ENCODE measurements at places on chromosomes 2 and 18.

GRCh38 chr18:6495536-6495935 lies 80.8 kb upstream of the L3MBTL4 start:
- no peak for DNase-seq

DNA sequence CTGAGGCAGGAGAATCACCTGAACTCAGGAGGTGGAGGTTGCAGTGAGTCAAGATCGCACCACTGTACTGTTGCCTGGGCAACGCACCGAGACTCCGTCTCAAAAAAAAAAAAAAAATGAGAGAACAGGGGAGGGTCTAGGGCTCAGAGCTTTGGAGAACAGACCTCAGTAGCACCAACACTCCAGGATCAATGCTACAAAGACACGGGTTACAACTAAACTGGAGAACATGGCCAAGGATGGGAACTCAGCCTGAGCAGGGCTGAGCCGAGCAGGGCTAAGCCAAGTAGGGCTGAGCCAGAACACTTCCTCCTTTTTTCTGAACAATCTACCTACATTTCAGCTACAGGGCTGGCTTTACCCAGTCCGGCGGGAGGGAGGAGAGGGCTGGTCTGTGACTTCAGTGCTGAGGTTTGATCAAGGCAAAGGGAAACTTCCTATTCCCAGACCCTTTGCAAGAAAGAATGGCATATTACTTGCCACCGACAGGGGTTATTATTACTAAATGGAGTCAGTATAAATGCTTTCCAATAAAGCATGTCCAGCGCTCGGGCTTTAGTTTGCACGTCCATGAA lies 2.9 kb upstream of the CASP8 start:
- no peak for DNase-seq

- DNase-seq: peak; percentile 37
These were observed 14.4 kb upstream of the STAT4 start for GRCh38 chr2:191165176-191165643.

DNA sequence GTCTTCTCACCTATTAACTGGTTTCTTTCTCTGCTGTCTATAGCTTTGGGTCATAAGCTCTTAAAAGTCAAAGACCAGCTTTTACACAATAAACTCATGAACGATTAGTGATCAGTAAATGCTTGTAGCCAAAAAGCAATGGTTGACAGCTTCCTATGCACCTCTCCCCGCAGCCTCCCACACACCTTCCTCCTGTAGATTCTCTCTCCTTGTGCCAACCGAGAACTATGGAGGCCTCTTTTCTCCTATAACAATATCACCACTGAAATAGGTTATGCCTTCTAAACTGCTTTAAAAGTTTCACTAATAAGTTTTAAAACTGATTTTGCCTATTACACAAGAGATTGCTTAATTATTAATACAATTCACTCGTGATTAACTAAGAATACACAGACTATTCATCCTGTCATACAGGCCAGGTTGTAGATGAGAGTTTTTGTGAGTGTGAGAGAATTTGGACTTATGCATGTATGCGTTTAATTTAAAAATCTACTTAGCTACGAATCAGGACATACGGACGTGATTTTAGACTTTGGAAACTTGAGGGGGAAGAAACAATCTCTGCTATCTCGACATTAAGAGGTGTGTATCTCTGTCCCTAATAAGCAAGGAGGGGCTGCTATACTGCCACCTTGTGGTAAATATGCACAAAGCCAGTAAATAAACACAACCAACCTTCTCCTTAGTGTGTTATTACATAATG lies 229.1 kb upstream of the RBBP8 start:
- no peak for DNase-seq

DNA sequence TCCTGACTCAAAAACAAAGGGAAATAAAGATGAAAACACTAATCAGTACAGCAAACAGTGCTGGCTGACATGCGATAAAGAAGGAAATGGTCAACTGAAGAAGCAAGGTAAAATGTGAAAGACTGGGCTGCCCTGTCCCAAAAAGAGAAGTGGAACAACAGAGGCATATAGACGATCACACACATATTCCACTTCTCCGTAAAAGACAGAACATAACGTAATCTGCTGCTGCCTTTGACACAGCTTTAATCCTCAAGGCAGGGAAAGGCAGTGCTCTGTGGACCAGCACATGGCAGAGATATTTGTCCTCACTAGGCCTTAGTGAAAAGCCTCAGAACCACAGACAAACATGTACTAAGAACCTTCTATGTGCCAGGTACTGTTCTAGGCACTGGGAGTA lies 24.3 kb upstream of the REL start:
- no peak for DNase-seq

DNA sequence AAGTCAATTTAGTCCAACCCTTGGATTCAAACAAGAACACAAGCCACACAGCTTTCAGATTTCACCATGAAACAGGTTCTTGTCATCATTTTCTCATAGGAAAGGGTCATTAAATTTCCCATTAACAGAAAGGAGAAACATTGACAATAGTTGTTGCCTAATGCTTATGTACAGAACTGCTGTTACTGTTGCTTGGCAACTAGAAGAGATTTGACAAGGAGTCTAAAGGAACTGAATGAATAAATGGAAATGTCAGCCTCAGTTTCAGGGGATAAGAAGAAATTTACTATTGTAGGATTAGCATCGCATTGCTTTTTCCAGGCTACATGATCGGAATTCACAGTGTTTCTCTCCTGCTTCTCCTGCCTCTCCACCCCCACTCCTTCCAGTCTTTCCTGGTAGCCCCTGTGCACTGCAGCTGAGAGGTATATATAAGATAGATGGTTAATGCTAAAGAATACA lies 90.3 kb downstream of the SPATS2L start:
- DNase-seq: peak; percentile 41

- no peak for DNase-seq
These were observed 25.0 kb downstream of the REL start for GRCh38 chr2:60906395-60906794.

GRCh38 chr2:152046940-152047339 lies 51.9 kb downstream of the CACNB4 start:
- no peak for DNase-seq

DNA sequence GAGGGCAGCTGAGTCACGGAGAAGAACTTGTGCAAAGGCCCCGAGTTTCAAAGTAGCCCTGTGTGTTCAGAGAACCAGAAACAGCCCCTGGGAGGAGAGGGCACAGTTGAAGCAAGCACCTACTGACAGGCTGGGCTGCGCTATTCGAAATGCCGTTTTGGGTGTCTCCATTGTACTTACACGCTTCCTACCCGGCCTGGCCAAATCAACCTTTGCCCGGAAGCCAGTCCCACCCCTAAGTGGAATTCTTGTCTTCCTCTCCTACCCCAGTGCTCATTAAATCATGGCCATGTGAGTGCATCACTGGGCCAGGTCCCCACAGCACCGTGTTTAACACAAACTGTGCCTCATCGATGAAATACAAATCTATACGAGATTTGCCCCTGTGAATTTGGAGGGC lies 6.0 kb downstream of the DIPK1C start:
- DNase-seq: no peak

DNA sequence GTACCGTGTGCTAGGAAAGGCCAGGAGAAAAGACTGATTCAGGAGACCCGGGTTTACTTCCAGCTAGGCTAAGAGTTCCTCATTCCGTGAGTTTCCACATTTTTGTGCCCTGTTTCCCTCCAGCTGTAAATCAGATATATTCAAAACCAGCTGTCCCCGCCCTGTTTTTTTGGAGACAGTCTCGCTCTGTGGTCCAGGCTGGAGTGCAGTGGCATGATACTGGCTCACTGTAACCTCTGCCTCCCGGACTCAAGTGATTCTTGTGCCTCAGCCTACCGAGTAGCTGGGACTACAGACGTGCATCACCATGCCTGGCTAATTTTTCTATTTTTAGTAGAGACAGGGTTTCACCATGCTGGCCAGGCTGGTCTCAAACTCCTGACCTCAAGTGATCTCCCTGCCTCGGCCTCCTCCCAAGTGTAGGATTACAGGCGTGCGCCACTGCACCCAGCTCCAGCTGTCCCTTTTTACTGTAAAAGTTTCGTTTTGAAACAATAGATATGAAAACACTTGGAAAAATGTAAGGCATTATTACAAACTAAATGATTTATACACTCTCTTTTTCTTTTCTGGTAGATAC lies 112.8 kb upstream of the SEC11C start:
- no peak for DNase-seq

GRCh38 chr2:231680992-231681852 lies 27.1 kb upstream of the PTMA start:
- DNase-seq: no peak

- DNase-seq: no peak
These were observed 618.4 kb downstream of the BCL11A start for GRCh38 chr2:59935005-59935404.

DNA sequence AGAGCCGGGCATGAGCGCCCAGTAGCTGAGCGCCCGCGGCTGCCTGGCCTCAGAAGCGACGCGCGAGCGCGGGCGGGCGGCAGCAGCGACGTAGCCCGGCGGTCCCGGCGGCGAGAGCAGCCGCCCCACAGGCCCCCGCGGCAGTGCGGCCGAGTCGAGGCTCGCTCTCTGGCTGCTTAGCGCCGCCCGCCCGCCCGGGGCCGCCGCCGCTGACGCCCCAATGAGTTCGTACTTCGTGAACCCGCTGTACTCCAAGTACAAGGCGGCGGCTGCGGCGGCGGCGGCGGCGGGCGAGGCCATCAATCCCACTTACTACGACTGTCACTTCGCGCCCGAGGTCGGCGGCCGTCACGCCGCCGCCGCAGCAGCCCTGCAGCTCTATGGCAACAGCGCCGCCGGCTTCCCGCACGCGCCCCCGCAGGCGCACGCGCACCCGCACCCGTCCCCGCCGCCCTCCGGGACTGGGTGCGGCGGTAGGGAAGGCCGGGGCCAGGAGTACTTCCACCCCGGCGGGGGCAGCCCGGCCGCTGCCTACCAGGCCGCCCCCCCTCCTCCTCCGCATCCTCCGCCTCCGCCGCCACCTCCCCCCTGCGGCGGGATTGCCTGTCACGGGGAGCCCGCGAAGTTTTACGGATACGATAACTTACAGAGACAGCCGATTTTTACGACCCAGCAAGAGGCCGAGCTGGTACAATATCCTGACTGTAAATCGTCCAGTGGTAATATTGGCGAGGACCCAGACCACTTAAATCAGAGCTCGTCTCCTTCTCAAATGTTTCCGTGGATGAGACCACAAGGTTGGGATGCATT lies 847 bp downstream of the HOXD8 start:
- DNase-seq: no peak

DNA sequence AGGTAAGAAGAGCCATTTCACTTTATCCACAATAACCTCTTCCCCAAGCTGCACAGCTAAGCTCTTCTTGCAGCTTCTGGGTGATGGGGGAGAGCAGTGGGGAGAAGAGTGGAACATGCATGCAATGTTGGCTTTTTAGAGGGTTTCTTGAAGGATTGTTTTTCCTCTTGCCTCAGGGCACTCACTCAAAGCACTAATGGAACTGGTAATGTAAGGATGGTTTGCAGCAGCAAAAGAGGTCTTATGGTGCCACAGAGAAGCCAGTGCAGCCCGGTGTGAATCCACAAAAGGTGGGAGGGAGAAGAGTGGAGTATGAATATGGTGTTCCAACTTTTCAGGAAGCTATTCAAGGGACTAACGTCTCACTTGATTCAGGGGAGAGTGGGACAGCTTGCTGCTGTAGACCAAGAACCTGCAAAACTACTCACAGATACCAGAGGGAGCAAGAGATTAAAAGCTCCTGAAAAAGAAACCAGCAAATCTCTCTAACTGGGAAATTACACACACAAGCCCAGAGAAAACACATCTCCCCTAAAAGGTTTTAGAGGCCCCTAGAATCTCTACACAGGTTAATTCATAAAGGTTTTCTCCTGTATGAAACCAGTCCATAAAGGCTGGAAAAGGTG lies 116.4 kb downstream of the CHN1 start:
- DNase-seq: no peak

DNA sequence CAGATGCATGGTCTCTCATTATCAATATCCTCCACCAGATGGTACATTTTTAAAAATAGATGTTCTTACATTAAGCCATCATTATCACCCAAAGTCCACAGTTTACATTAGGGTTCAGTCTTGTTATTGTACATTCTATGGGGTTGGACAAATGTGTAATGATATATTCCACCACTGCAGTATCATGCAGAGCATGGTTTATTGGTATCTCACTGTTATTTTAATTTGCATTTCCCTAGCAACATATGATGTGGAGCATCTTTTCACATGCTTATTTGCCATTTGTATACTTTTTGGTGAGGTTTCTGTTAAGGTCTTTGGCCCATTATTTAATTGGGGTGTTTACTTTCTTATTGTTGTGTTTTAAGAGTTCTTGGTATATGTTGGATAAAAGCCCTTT lies 95.7 kb downstream of the PTH2R start:
- no peak for DNase-seq
